NCI-H1092 (cell line): ENCODE measurements at places on chromosomes 11 and 22.

GRCh38 chr22:20439928-20440575 lies 2.4 kb upstream of the SCARF2 start:
- DNase-seq: no peak

DNA sequence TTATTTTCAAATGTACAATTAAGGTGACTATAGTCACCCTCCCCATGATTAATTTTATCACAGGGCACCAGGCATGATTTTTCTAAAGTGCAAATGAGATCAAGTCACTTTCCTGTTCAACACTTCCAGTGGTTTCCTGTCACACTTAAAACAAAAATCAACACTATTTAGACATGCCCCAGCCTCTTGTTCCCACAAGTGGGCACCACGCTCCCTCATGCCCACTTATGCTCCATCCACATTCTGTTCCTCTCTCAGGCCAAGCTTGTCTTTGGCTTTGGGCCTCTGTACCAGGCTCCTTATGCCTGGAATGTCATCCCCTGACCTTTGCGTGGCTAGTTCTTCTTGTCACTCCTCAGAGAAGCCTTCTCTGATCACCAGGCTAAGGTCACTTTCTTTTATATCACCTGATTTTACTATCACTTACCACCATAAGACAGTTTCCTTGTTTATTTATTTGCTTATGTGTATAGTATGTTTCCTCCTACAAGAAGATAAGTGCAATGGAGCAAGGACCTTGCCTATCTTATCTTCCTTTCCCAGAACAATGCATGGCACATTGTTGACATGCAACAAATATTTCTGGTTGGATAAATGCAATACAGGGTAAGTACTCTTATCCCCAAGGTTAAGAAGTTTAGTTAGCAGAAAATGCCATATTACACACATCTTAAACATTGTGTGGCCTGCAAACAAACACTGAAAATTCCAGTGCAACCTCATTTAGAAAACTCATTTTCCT lies 50.9 kb upstream of the PANX1 start:
- no peak for DNase-seq

DNA sequence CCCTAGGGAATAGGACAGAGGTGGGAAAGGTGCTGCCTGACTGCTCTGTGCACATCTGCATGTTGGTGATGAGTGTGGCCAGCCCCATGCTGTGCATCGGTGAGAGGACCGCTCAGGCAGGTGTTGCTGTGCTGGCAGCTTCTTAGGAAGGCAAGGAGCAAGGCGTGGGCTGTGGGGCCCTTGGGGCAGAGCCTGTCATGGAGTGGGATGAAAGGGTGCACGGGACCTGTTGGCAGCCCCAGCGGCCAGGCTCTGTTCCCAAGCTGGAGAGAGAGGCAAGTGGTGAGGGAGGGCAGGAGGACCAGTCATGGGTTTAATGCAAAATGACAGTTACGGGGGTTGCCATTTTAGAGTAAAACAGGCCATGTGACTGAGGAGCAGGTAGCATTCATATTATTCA lies 78.3 kb downstream of the ZBTB16 start:
- DNase-seq: no peak

DNA sequence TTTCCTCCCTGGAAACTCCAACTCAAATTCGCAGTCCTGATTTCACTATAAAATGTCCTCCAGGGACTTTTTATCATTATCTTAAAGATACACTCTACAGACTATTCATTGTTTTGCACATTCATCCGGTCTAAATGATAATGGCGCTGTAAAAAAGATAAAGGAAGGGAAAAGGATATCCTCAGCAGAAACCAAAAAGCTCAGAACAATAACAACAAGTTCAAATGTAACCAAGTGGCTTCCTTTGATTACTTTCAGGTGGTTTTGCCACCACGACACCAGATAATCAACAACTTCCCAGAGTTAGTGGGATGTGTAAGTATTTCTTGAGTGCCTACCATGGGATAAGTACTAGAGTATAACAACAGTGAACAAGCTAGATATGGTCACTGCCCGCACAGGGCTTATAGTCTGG lies 26.3 kb downstream of the PRCP start:
- no peak for DNase-seq
